ENCODE measurements at places on chromosomes 12 and 14.
A peak's percentile ranks its signal among the peaks of the same experiment; 100 is the strongest.

GRCh38 chr12:52618866-52619265 lies 507 bp upstream of the KRT73 start:
- no peak for DNase-seq

- no peak for DNase-seq
Measured at GRCh38 chr14:65074449-65075150, 27.7 kb downstream of the MAX start.

GRCh38 chr12:79932357-79932756 lies 2.5 kb downstream of the PPP1R12A start:
- no peak for DNase-seq

GRCh38 chr12:10959804-10960203 lies 20.7 kb upstream of the TAS2R14 start:
- DNase-seq = no peak

GRCh38 chr14:70655110-70655826 lies 13.6 kb downstream of the TTC9 start:
- no peak for DNase-seq

GRCh38 chr14:105061428-105062047 lies 3.7 kb downstream of the GPR132 start:
- no peak for DNase-seq

DNA sequence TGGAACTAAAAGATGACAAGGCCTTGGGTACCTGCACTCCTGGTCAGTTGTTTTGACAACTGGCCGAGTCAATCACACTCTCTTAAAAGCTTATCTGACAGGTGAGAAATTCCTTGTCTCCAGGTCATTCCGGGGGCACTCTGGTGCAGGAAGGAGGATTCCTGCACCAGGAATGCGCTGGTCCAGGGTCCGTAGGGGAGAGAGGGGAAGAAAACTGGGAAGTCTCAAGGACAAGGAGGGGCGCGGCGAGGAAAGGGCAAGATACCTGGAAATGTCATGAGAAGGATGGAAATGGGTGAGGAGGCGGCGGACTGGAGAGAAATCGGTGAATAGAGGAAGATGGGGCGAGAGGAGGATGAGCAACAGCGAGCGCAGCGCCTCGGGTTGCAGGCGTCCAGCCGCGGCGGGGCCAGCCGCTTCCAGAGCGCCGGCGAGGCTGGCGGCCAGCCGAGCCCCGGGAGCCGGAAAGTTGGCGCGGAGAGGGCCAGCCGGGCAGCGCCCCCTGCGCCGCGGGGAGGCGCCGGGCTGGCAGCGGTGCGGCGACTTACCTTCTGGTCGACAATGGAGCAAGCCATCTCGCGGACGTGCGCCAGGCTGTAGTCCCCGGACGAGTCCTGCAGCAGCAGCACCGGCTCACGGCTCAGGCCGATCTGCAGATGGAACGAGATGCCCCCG lies 809 bp downstream of the PRKD1 start:
- no peak for DNase-seq

DNA sequence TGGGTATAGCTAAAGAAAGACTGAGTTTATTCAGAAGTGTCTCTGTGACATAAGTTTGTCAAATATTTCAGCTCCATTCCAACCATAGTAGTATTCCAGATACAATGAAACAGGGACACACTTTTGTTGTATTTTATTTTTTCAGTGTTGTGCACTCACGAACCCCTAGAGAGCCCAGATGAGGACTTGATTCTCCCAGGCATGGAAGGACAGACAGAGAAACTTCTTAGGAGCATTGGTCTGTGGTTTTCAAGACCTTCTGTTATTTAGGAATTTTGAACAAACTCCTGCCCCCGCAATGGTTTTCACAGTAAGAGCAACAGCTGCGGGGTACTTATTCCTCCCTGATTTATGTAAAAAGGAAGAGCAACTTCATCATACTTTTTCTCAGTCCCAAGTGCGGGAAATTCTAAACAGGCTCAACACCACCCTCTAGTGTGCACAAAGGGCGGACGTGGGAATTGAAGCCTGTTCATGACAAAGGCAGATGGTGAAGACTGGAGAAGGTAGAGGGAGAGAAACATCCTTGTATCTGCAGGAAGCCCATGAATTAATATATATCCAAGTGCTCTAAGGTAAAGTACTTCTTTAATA lies 147.6 kb downstream of the PAH start:
- DNase-seq = peak; percentile 3

GRCh38 chr14:50534997-50535396 lies 2.6 kb upstream of the MAP4K5 start:
- DNase-seq = no peak

DNA sequence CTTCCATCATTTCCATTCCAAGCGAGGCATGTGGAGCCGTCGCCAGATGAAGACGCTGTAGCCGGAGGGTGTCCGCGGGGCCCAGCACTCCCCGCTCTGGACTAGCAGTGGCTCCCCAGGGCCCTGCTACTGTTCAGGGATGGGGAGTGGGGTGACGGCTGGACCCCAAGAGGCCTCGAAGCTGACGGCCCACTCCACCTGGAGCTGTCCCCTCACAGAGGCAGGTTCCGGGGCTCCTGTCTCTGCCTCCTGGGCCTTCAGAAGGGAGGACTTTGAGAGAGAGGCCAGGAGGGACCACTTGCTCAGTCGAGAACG lies 101.6 kb downstream of the B4GALNT3 start:
- no peak for DNase-seq

DNA sequence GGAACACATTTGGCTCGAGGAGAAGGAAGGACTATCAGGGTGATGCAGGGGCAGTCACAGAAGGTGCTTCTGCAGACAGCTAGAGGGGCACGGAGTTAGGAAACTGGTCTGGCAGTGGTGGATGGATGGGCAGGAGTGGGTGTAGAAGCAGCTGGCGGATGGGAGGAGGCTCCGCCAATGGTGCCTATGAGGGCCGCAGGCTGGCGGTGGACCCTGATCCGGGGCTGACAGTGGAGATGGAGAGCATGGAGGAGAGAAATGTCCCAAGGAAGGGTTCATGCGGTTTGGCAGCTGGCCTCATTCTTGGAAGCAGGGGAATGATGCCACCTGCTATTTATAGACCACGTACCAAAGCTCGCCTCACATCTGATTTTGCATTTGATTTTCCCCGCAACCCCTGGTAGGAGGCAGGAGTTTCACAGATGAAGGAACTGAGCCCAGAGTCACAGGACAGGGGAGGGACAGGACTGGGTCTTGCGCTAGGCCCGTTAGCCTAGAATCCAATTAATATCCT lies 237.1 kb downstream of the FOXN3 start:
- DNase-seq = no peak

GRCh38 chr14:104385111-104385510 lies 194.5 kb upstream of the C14orf180 start:
- no peak for DNase-seq

GRCh38 chr12:95185072-95185471 lies 32.2 kb downstream of the FGD6 start:
- DNase-seq = no peak

DNA sequence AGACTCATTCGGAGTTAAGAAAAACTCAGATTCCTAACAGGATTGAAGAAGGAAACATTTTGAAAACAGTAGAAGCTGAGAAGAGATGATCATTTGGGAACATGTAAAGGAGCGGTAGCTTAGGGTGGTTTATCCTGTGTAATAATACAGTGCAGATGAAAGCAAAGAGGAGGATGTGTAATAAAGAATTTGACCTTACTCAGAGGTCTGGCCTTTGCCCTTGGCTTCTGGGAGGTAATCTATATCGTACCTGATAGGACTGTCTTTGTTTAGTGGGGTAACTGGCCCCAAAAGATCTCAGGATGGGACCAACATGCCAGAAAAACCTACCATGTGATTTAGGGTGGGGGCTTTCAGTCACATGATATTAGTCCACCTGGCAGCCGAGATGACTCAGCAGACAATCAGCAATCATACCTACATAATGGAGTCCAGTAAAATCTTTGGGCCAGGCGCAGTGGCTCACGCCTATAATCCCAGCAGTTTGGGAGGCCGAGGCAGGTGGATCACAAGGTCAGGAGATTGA lies 23.3 kb upstream of the KLHL42 start:
- no peak for DNase-seq

- no peak for DNase-seq
Measured at GRCh38 chr12:58847901-58848600, 72.3 kb downstream of the LRIG3 start.

DNA sequence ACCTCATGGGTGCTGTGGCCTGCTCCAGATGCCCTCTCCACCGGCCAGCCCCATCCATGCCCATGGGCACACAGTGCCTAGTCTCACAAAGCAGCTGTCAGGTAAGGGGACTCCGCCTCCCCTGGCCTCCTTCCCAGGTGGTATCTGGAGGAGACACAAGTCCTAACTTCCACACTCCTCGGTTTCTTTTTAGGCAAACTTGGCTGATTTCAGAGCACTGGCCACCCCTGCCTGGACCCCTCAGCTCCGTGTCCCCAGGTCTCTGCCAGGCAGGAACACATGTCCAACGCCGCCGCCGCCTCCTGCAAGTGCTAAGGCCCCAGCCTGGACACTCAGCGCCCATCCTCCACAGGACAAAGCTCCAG lies 324.1 kb upstream of the DIO3 start:
- DNase-seq = no peak
